ENCODE measurements at places on chromosomes 1 and 21. TPM values are rescaled to one million over a fixed set of nuclear protein-coding genes. Genes with fewer than 3 reads are reported as not detected.

KCNE1 gene
- total RNA-seq = 0.17 TPM

ARHGEF10L gene
- 12.3 TPM for total RNA-seq

AQP10 gene
- total RNA-seq = not detected

UMODL1 gene
- total RNA-seq = not detected

CCDC185 gene
- not detected for total RNA-seq

GBP4 gene
- 0.16 TPM for total RNA-seq

C1orf115 gene
- 0.16 TPM for total RNA-seq

FMO1 gene
- 0.16 TPM for total RNA-seq

FCRL5 gene
- total RNA-seq = not detected

DNAH14 gene
- total RNA-seq = 15.6 TPM

WNT9A gene
- total RNA-seq = 2.8 TPM

ITLN1 gene
- not detected for total RNA-seq

CFHR2 gene
- not detected for total RNA-seq

F13B gene
- not detected for total RNA-seq

RHOC gene
- total RNA-seq = 406 TPM

HMCN1 gene
- total RNA-seq = 52.2 TPM

PCP4 gene
- not detected for total RNA-seq

RABIF gene
- total RNA-seq = 4.7 TPM

CAMSAP2 gene
- total RNA-seq = 22.1 TPM

CFHR1 gene
- 0.16 TPM for total RNA-seq

TMEM51 gene
- 2.8 TPM for total RNA-seq

LRRC71 gene
- not detected for total RNA-seq

LCE6A gene
- total RNA-seq = not detected

FHL3 gene
- total RNA-seq = 11.6 TPM

NCAM2 gene
- total RNA-seq = 3.9 TPM

OR6K3 gene
- not detected for total RNA-seq

RNF11 gene
- 83.1 TPM for total RNA-seq

RGSL1 gene
- not detected for total RNA-seq

SLC6A9 gene
- total RNA-seq = 2.4 TPM

CDC7 gene
- total RNA-seq = 0.52 TPM

SYNC gene
- total RNA-seq = 108 TPM

NFYC gene
- 19.4 TPM for total RNA-seq

TCEA3 gene
- total RNA-seq = 20.2 TPM

RAB7B gene
- 13.6 TPM for total RNA-seq

RCSD1 gene
- total RNA-seq = not detected

PLEKHN1 gene
- total RNA-seq = 0.63 TPM

ZBTB8OS gene
- 69.9 TPM for total RNA-seq

CFAP141 gene
- total RNA-seq = not detected

IQGAP3 gene
- 3.6 TPM for total RNA-seq

STX12 gene
- total RNA-seq = 55.1 TPM

IVL gene
- total RNA-seq = not detected
